CD4-positive, alpha-beta T cell treated with Interleukin-15 for 4 hours (primary cell): ENCODE measurements at places on chromosomes 12 and 14.

DNA sequence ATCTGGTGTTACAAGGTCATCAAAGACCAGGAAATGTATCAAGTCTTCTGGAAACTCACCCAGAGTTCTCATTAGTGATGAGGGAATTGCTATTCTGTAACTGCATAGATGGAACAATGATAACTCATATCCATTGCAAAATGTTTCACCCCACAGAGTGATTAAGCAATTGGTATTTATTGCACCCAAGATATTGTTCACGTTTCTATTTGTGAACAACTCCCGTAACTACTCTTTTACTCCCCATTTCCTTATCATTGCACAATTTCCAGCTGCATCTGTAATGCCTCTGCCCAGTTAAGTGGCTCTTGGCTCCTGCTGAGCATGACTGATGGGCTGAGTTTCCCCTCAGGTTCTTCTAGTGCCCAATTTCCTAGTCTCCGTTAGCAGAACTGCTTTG is 108.7 kb upstream of the PRICKLE1 start:
- no peak for DNase-seq

DNA sequence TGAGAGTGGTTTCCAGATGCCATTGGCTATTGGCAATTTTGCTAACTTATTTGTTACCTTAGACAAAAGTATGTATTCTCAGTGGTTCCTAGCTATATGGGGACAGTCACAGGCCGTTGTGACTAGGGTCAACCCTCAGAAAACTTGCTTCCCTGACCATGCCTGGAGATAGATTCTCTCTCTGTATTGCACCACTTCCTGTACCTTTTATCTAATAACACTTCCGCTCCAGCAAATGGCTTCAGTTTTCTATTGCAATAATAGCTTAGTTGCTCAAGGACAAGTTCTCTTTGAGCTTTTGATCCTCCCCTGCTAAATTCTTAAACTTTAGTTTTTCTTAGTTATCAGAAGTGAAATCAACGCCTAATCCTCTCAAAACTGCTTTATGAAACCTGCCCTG is 338.0 kb downstream of the RMST start:
- DNase-seq: no peak

- no peak for DNase-seq
Measured at GRCh38 chr14:79197516-79197915, 1013.8 kb downstream of the DIO2 start.

GRCh38 chr14:28157887-28158791 is 608.4 kb upstream of the FOXG1 start:
- DNase-seq: no peak

DNA sequence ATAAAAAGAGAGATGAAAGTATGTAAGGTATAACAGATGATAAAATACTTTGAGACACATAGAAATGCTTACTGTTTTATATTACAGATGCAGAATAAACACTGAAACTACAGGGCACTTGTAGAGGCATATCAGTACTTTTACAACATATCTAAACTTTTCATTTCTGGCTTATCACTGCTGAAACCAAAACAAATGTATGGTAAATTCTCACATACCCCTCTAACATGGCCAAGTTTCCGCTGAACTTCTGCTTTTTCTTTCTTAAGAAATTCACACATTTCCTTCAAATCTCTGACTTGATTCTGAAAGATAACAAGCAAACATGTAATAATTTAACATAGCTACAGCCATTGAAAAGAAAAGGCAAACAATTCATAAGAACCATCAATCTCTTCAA is 33.3 kb upstream of the C12orf50 start:
- no peak for DNase-seq

DNA sequence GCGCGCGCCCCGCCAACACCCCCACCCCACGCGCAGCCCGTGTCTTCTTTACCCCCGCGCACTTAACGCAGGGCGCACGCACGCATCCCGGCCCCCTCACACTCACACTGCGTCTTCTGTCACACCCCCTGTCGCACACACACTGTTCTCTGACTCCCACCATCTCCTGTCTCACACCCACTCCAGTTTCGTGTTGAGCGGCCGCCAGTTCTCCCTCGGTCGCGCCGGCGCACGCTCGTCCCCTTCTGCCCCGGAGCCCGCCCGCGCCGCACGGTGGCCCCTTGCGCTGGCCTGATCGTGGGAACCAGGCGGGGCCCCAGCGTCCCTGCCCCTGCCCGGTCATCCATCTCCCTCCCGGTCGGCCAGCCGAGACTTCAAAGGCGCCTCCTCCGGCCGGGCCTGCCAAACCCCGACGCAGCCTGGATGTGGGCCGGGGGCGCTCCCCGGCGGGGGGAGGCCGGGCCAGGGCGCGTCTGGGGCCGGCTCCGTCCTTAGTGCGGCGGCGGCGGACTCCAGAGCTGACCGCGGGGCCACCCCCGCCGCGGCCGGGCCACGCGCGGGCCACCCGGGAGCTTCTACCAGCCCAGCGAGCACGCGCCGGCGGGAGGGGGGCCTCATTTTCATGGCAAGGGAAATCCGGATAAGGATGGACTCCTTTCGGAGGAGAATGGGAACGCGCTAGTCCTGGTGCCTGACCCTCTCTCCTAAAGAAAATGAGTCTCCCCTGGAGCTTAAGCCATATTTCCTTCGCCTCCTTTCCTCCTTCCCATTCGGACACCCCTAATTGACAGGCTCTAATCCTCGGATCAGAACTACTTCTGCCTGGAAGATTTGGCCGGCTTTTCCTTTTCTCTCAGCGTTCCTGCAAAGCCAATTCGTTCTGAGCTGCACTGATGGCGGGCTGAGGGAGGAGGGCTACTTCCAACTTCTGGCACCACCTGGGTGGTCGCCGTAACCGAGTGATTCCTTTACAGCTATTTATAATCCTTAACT is 82.0 kb upstream of the HMGA2 start:
- no peak for DNase-seq

DNA sequence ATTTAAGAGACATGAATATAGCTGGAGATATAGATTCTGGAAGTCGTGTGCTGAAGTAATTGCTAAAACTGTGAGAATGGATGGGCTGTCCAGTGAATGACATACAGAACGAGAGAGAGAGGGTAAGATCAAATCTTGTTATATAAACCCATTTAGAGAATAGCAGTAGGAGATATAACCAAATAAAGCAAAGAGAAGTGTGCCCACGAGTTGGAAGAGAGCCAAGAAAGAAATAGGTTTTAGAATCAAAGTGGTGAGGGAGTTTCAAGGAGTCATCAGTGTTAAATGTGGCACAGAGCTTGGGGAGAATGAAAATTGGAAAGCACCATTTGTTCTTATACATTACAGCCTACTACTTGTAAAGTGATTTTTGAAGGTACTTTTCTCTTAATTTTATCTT is 19.2 kb downstream of the TOGARAM1 start:
- no peak for DNase-seq
